Astrocyte (in vitro differentiated cells and primary cell): ENCODE measurements at places on chromosomes 5 and 9. TPM values are rescaled to one million over a fixed set of nuclear protein-coding genes. Genes with fewer than 3 reads are reported as not detected.

The PIP5KL1 gene
- total RNA-seq: 4.6 and 4.9 TPM in 2 replicates

DNA sequence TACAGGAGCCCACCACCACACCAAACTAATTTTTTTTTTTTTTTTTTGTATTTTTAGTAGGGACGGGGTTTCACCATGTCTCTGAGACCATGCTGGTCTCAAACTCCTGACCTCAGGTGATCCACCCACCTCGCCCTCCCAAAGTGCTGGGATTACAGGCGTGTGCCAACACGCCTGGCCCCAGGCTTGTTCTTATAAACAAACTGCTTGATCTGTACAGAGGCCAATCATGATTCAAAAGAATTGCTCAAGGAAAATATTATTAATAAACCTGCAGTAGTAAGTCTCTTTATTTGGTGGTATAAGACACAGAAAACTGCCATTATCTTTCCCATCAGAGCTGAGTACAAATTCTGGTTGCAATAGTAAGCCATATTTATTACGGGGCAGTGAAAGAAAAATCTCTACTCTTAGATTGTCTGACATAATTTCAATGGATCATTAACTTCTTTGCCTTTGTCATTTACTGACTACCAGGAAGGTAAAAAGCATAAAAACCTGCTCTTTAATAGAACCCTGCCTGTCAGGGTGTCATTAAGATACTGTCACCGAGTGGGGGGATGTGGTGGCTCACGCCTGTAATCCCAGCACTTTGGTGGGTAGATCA, 33.3 kb downstream of the RASEF start:
- H3K4me3 ChIP-seq: no peak overlapping the region
- no peaks in the 10 kb centered on the region for H3K27me3 ChIP-seq
- H3K27ac ChIP-seq: no peak overlapping the region
- DNase-seq: no peak

- H3K4me3 ChIP-seq: no peak overlapping the region
- no peaks in the 10 kb centered on the region for H3K36me3 ChIP-seq
- H3K27ac ChIP-seq: no peak overlapping the region
- no peaks in the 10 kb centered on the region for H3K4me1 ChIP-seq
- no peak for DNase-seq
Measured at GRCh38 chr5:158273035-158273434, 414.1 kb upstream of the CLINT1 start.

DNA sequence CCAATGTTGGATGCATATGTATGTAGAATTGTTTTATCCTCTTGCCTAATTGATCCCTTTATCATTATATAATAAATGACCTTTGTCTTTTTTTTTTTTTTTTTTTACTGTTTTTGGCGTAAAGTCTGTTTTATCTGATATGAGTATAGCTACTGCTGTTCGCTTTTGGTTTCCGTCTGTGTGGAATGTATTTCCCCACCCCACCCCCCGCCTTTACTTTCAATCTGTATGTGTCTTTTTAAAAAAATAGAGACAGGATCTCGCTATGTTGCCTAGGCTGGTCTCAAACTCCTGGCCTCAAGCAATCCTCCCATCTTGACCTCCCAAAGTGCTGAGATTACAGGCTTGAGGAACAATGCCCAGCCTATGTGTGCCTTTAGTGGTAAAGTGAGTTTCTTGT, 11.3 kb downstream of the AHRR start:
- H3K27me3 ChIP-seq: no peaks in the 10 kb centered on the region
- H3K27ac ChIP-seq: no peak overlapping the region
- H3K4me3 ChIP-seq: no peak overlapping the region
- peaks cover 3% of the 10 kb centered on the region for H3K36me3 ChIP-seq
- DNase-seq: no peak

GRCh38 chr5:26737348-26738265, 300.8 kb downstream of the CDH9 start:
- DNase-seq: no peak
- no peaks in the 10 kb centered on the region for H3K36me3 ChIP-seq
- H3K27me3 ChIP-seq: no peaks in the 10 kb centered on the region
- no peak overlapping the region for H3K4me3 ChIP-seq
- no peaks in the 10 kb centered on the region for H3K4me1 ChIP-seq

DNA sequence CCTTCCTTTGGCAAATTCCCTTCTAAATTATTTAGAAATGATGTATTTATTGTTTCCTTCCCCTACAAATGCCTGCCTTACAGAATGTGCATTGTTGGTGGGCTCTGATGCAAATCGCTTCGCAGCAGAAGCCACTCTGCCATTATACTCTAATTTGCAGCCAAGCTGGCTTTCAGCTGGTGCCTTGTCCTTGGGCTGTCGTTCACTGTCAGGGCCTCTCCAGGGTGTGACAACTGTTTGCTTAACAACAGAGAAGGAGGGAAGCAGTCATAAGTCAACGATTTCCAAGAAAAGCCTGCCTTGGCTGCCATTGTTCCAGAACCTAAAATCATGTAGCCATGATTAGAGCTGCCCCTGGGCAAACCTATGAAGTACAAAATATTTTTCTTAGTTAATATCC, 260.1 kb upstream of the RGMB start:
- no peaks in the 10 kb centered on the region for H3K36me3 ChIP-seq
- no peak for DNase-seq
- no peak overlapping the region for H3K27ac ChIP-seq

The CLIC3 gene
- total RNA-seq: 0.39 and 0.48 TPM in 2 replicates

The PELO gene
- total RNA-seq: 75.2 and 75.8 TPM in 2 replicates

GRCh38 chr9:95105519-95106287, 211.8 kb downstream of the FANCC start:
- DNase-seq: no peak
- peaks cover 6% of the 10 kb centered on the region for H3K36me3 ChIP-seq
- no peaks in the 10 kb centered on the region for H3K27me3 ChIP-seq
- no peak overlapping the region for H3K27ac ChIP-seq
- H3K4me3 ChIP-seq: no peak overlapping the region

DNA sequence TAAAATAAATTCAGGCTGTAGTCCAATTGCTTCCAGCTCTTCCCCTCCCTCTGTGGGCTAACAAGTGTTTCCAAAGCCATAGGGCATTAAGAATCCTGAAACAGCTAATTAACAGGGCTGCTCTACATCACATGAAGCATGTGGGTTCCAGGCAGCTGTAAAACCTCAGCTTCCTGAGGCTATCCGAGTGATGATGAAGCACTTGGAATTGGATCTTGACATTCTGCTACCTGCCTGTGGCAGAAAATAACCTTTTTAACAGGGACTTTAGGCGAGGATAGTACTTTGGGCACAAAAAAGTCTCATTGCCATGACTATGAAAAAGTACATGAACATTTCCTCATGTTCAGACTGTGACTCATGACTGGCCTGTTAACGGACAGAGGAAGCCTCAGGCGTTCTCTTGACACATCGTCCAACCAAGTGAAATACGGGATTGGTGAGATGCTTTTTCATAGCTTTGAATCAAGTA, 107.2 kb downstream of the PDE4D start:
- no peaks in the 10 kb centered on the region for H3K27me3 ChIP-seq
- H3K36me3 ChIP-seq: no peaks in the 10 kb centered on the region
- DNase-seq: peak; percentile 90
- H3K4me1 ChIP-seq: peaks cover 24% of the 10 kb centered on the region
- no peak overlapping the region for H3K4me3 ChIP-seq
- H3K27ac ChIP-seq: peak overlapping the region; percentile 72

DNA sequence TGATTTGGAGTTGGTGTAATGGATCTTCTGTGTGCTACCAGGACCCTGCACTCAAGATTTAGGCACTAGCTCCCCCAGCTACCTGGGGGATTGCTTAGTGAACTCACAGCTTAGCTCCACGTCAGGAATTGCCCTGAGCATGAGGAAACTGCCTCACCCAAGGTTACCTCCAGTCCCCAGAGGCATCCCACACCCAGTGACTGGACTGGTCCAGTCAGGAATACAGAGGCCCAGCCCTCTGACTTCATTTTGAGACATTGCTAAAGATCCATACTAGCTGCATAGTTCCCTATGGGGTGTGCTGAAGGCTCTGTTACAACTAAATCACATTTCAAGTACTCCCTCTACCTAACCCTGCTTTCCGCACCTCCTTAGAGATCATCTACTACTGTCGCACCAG, 364.7 kb downstream of the EFNA5 start:
- H3K36me3 ChIP-seq: no peaks in the 10 kb centered on the region
- no peaks in the 10 kb centered on the region for H3K4me1 ChIP-seq
- H3K27me3 ChIP-seq: no peaks in the 10 kb centered on the region
- no peak for DNase-seq
- H3K27ac ChIP-seq: no peak overlapping the region

- no peaks in the 10 kb centered on the region for H3K27me3 ChIP-seq
- H3K4me3 ChIP-seq: no peak overlapping the region
- no peaks in the 10 kb centered on the region for H3K4me1 ChIP-seq
- DNase-seq: no peak
- H3K27ac ChIP-seq: no peak overlapping the region
Measured at GRCh38 chr5:145666591-145666990, 168.6 kb downstream of the PRELID2 start.
